ENCODE measurements at places on chromosomes 5 and 9. TPM values are rescaled to one million over a fixed set of nuclear protein-coding genes. Genes with fewer than 3 reads are reported as not detected.

The MAMDC2 gene
- total RNA-seq: 12.2 TPM

The F2RL2 gene
- total RNA-seq: 2.0 TPM

The PPWD1 gene
- 19.6 TPM for total RNA-seq

The GZMA gene
- total RNA-seq: not detected

The TMC1 gene
- not detected for total RNA-seq

The TCF7 gene
- 4.8 TPM for total RNA-seq

GRCh38 chr5:158701406-158702177, 398.1 kb downstream of the EBF1 start:
- DNase-seq: no peak

- no peak for DNase-seq
These were observed 207.6 kb upstream of the MPDZ start for GRCh38 chr9:13487071-13487470.

- DNase-seq: no peak
These were observed 43.4 kb upstream of the KIAA1958 start for GRCh38 chr9:112443200-112443599.

DNA sequence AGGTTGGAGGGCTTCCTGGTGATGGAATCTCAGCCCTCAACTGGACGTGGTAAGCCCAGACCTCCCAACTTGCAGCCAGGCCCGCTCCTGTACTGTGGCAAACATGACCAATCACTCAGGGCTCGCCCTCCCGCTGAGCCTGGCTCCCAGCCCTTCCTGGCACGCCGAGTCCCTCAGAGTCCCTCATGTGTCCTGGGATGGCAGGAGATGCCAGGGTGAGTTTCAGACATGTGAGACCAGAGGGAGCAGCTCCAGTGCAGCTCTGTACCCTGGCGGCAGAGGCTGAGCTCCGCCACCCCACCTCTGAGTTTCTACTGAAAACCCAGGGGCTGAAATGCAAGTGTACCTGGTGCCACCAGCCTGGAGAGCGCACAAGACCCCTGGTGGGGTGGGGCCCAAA, 42.0 kb upstream of the RXRA start:
- DNase-seq: no peak

GRCh38 chr9:129542741-129543140, 78.2 kb downstream of the C9orf50 start:
- DNase-seq: no peak

- no peak for DNase-seq
These were observed 593.1 kb downstream of the MAT2B start for GRCh38 chr5:164098531-164098930.

GRCh38 chr5:9337928-9338595, 207.8 kb downstream of the SEMA5A start:
- no peak for DNase-seq

GRCh38 chr5:170522211-170523141, 18.7 kb downstream of the KCNIP1 start:
- peak; percentile 96 for DNase-seq

GRCh38 chr5:25029004-25029403, 384.2 kb upstream of the CDH10 start:
- DNase-seq: no peak

DNA sequence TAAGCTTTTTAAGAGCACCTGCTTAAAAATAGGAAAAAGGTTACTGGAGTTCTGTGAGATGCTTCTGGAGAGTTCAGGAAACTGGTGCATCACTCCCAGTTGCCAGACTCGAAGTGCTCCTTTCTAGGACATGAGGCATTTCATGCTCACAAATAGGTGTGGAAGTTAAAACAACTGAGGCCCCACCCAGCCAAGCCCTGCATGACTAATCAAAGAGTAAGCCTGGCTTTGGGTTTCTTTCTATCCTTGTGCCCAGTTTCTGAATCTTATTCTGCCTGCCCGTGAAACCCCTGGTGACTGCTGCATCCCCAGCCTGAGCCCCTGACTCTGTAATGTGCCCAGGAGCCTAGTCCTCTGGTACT, 7.7 kb downstream of the SPINK9 start:
- no peak for DNase-seq

DNA sequence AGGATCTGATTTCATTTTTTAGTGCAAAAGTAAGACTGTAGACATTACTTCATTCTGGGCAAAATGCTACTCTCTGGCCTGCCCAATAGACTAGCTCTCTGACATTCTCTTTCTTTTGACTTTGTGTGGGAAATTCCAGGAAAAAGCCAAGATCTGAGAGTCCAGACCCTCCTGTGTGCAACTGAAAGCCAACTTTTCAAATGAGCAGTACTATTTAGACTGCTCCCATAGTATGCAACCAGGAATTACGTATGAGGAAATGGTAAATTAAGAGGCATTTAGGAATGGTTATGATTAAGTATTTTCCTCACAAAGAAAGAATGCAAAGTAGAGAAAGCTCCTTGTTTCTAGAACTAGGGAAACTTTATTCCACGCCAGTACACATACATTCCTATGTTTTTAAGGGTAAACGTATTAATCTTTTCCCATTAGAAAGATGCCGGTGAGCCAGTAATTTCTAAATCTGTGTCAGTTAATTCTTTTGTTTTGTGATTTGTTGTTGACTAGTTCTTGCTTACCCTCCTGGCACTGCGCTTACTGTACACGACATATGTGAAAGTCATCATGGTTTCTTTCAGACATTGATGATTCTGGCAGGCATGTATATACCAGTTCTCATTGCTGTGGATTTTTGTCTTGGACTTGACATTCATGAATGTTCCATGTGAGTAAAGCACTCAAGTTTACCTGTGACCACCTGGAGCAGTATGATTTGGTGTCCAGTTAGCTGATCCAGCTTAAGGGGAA, 56.0 kb downstream of the AOPEP start:
- no peak for DNase-seq

- DNase-seq: no peak
These were observed 30.5 kb upstream of the MED10 start for GRCh38 chr5:6408627-6409446.

- no peak for DNase-seq
These were observed 24.0 kb upstream of the RXRA start for GRCh38 chr9:134302130-134302817.

GRCh38 chr5:111227226-111227782, 3.1 kb downstream of the CAMK4 start:
- DNase-seq: no peak

DNA sequence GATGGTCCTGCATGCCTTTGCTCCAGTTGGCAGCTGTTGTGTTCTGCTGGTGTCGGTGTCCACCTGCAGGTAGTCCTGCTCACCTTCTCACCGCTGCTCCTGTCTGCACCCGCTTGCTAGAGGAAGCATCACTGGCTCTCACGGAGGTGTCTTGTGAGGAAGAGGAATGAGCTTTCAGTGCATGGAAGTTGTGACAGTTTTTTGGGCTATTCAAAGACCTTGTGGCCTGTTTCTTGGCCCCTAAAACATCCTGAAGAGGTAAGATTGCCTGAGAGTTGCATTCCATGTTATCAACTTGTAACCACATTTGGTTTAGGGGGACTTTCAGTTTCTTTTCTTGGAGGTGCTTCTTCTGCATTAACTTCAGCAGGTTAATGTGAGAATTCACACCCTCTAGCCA, 85.6 kb downstream of the MACROH2A1 start:
- no peak for DNase-seq

DNA sequence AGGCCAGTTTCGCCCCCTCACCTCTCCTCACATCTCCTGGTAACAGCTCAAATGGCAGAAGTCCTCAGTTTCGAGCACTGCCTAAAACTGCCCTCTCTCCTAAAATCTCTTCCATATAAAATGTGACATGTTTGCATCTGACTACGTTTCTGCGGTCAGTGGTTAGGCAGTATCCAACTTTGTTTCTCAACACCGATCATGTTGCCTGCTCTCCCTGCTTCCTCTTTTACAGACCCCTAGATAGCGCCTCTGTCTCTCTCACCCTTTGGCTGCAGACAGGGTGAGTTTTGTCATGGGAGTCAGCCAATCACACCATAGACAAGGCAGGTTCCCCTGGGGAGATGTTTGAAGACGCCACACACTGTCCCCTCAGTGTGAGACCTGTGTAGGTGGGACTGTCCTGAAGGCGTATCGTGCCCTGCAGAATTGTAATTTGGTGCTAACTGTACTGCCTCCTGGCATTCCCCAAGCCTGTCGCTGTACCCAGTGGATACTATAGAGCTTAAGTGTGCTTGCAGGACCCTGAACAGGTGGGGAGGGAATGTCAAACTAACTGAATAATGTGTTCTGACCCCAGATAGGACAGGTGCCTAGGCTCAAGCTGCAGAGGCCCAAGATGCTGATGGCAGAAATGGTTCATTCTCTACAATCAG, 1.1 kb downstream of the HEXB start:
- no peak for DNase-seq

- DNase-seq: no peak
These were observed 628.8 kb upstream of the DMAC1 start for GRCh38 chr9:8428389-8428788.

DNA sequence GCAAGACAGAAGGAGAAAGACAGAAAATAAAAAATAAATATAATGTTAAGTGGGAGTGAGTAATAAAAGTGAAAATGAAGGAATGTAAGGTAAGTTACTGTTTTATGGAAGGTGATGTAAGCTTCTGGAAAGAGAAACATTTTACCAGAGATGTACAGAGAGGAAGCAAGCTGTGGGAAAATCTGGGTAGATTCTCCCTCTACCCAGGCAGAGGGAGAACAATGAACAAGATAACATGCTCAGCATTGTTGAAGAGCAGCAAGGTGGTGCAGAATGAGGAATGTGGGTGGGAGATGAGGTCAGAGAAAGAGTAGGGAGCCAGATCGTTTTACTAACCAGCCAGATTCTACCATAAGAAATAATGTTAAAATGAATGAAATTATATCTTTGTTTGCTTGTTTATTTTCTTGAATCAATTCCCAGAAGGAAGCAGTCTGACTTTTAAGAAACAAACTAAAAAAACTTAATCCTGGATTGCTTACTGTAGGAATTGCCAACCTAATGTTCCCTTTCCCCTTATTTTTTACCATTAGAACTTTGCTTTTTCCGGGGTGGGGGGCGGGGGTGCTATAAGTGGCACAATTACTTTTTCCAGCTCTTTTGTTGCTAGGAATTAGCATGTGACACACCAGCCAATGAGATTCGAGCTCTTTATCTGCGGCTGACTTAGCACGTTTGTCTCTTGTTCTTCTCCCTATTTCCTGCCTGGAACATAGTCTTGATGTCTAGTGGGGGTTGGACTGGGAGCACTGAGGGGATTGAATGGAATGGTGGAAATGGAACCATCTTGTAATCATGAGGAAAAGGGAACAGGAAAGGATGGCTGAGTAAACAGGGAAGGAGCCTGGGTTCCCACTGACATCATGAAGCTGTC, 356.7 kb downstream of the TMEM167A start:
- DNase-seq: no peak

DNA sequence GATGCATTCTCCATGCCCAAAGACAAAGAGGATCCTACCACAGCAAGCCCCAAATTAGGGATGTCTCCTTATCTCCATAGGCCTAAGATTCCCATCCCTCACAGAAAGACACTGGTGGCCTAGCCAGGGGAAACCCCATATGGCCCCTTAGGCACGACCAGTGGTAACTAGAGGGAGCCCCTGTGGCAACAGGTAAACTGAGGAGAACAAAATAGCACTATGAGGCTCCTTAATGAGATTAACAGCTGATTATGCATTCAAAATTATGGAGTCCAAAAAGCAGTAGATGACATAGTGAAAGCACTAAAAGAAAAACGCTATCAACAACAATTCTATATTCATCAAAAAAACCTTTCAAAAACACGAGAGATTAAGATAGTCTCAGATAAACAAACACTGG, 234.0 kb downstream of the DIRAS2 start:
- DNase-seq: no peak

DNA sequence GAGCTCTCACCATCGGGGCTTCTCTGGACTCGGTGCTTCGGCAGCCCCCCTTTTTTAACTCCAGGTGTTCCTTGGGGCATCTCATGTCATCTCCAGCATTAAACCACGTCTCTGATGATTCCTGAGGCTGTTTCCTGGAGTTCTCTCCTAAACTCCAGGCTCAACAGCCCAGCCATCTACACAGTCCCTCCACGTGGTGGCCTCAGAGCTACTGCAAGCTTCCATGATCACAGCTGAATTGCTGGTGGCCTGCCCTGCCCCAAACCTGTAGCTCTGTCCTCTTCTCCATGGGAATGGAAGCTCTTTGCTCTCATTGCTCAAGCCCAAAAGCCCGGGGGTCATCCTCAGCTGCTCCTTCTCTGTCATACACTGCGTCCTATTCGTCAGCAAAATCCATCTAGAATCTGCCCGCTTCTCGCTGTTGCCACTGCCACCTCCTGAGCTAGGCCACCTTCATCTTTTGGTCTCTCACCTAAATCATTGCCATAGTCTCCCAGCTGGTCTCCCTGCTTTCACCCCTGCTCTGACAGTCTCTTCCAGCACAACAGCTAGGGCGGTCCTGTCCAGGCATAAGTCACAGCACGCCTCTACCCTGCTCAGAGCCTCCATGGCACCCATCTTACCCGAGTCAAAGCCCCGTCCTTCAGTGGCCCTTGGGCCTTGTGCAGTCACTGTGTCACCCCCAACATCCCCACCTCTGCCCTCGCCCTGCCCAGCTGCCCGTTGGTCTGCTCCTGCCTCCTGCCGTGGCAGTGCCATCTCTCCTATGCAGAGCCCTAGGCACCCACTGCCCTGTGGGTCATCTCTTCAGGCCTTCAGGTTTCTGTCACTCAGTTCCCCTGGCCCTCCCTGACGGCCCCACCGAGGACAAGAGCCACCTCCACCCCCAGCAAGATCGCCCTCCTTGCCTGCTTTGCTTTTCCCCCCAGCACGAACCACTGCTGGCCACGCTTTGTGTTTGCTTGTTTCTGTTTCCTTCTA, 6.4 kb downstream of the B4GALT7 start:
- no peak for DNase-seq

DNA sequence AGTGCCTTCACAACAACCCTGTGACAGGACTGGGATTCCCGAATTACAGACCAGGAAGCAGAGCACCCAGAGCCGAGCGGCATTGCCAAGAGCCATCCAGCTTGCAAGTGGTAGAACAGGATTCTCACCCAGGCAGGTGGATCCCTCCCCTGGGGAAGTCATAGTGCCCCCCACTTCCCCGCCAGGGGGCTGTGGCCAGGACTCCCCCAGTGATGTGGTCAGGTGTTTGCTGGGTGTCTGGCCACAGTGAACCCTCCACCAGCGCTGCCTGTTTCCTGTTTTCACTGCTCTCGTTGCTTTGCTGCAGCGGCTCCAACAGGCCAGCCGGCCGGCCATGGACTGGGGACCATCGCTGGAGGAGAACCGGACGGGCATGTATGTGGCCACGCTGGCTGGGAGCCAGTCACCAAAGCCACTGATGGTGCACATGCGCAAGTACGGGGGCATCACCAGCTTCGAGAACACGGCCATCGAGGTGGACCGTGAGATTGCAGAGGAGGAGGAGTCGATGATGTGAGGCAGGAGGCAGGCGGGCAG, 19.3 kb downstream of the SLC6A7 start:
- DNase-seq: peak; percentile 18

All from kidney epithelial cell (primary cell).